ENCODE measurements at places on chromosomes 11 and 22.

DNA sequence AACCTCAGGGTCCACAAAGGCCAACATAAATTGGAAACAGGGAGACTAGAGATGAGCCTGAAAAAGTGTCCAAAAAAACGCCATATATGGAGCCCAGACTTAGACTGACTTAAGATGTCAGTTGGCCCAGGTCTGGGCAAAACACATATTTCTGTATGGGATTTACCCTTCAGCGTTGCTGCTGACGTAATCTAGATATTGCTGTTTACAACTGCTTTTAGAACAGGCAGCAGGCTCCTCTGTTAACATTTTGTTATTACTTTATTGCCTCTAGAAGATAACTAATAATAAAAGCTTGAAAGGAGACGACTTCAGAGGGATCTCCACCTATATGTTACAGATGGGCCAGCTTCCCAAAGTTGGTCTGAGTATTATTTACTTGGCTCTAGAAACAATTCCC, 8.7 kb downstream of the ME3 start:
- H3K4me3 ChIP-seq = no peak overlapping the region
- DNase-seq = no peak
- H3K4me1 ChIP-seq = no peaks in the 10 kb centered on the region
- peak overlapping the region; percentile 11 for H3K27ac ChIP-seq
- H3K36me3 ChIP-seq = no peaks in the 10 kb centered on the region
- H3K27me3 ChIP-seq = no peaks in the 10 kb centered on the region

DNA sequence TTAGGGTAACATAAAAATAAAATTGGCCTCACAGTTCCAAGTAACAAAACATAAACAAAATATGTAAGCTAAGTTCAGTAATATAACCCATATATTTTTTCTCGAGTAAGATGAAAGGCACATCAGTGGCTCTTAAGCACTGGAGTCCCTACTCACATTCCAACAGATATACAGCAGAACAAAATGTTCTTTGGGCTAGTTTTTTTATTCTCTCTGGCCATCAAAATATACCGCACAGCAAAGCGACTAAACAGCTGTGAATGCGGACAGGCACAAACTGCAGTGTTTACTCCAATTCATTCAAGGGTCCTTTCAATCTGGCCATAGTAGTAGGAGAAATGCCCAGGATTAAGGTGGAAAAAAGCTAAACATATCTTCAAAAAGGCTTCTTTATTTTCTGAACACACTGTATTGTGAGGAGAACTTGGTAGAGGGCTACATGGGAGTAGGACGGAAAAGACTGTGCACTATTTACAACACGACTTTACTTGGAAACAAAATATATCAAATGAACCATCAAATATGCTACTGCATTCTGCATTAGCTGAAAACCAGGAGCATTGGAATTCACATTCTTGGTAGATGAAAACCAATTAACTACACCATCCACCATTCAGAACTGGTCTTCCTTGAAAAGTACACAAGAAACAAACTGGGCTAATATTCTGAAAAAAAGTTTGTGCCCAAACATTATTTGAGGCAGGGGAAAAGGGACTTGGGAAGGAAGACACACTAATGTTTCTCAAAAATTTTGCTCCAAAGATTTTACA, 4.4 kb downstream of the CDON start:
- H3K27ac ChIP-seq = no peak overlapping the region
- no peak for DNase-seq
- no peak overlapping the region for H3K4me3 ChIP-seq
- H3K27me3 ChIP-seq = no peaks in the 10 kb centered on the region
- peaks cover 5% of the 10 kb centered on the region for H3K4me1 ChIP-seq

- H3K27ac ChIP-seq = no peak overlapping the region
- no peak for DNase-seq
- no peak overlapping the region for H3K4me3 ChIP-seq
- H3K4me1 ChIP-seq = peaks cover 4% of the 10 kb centered on the region
- H3K36me3 ChIP-seq = peaks cover 1% of the 10 kb centered on the region
Observed at GRCh38 chr11:9982127-9982795, 311.8 kb downstream of the SBF2 start.

DNA sequence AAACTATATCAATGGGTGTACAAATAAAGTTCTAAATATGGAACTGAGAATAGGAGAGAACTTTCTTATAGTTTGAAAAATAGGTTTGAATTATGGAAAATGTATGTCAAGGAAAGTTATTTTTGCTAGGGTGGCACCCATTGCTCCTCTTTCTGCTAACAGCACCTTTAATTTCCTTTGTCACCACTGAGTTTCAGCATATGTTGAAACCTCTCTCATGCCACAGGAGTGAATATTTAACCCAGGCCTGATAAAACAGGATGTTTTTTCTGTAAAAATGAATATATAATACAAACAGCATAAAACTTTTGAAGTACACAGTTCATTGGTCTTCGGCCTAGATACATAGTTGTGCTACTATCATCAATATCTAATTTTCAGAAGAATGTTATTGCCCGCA, 385.5 kb upstream of the ANO5 start:
- H3K36me3 ChIP-seq = no peaks in the 10 kb centered on the region
- H3K4me1 ChIP-seq = no peaks in the 10 kb centered on the region
- no peak overlapping the region for H3K27ac ChIP-seq
- no peaks in the 10 kb centered on the region for H3K27me3 ChIP-seq
- H3K4me3 ChIP-seq = no peak overlapping the region

DNA sequence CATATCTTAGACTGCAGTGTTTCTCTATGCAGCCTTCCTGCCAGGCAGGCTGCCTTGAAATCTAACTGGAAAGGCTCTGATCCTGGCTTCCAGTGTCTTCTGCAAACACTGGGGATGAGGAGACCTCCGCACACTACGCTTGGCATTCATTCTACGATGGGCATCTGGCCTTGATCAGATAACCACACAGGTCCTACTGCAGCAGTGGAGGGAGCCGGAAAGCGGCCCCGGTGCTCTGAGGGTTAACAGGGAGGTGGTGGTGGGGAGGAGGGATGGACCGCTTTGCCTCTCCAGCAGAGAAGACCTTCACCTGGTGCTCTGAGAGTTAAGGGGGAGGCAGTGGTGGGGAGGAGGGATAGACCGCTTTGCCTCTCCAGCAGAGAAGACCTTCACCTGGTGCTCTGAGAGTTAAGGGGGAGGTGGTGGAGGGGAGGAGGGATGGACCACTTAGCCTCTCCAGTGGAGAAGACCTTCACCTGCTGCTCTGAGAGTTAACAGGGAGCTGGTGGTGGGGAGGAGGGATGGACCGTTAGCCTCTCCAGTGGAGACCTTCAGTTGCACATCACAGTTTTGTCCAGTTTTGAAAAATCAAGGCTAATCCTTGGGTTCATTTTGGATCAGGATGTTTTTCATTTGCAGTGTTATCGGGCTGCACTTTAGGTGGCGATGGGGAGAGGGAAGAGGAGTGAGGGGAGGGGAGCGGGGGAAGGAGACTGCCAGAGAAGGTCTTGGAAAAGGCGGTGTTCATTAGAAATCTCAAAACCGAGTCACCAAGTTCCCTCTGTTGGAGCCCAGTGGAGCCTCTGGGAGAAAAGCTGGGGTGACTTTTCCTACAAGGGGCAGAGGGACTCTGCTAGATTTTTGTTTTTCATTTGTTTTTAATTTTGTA, 5.6 kb downstream of the GAL start:
- no peaks in the 10 kb centered on the region for H3K4me1 ChIP-seq
- no peak overlapping the region for H3K27ac ChIP-seq
- H3K36me3 ChIP-seq = no peaks in the 10 kb centered on the region

GRCh38 chr22:36087784-36088183, 59.2 kb upstream of the RBFOX2 start:
- no peaks in the 10 kb centered on the region for H3K27me3 ChIP-seq
- H3K4me3 ChIP-seq = no peak overlapping the region
- DNase-seq = no peak
- no peaks in the 10 kb centered on the region for H3K4me1 ChIP-seq
- H3K27ac ChIP-seq = no peak overlapping the region

- no peak for DNase-seq
- no peaks in the 10 kb centered on the region for H3K4me1 ChIP-seq
- H3K27me3 ChIP-seq = no peaks in the 10 kb centered on the region
- H3K27ac ChIP-seq = no peak overlapping the region
- no peak overlapping the region for H3K4me3 ChIP-seq
- no peaks in the 10 kb centered on the region for H3K36me3 ChIP-seq
Observed at GRCh38 chr11:28598531-28598930, 490.3 kb downstream of the METTL15 start.

GRCh38 chr11:64186492-64187165, 658 bp downstream of the STIP1 start:
- H3K4me1 ChIP-seq = peaks cover 5% of the 10 kb centered on the region
- H3K4me3 ChIP-seq = no peak overlapping the region
- peak overlapping the region; percentile 66 for H3K27ac ChIP-seq
- no peak for DNase-seq
- no peaks in the 10 kb centered on the region for H3K27me3 ChIP-seq
- H3K36me3 ChIP-seq = peaks cover 3% of the 10 kb centered on the region

DNA sequence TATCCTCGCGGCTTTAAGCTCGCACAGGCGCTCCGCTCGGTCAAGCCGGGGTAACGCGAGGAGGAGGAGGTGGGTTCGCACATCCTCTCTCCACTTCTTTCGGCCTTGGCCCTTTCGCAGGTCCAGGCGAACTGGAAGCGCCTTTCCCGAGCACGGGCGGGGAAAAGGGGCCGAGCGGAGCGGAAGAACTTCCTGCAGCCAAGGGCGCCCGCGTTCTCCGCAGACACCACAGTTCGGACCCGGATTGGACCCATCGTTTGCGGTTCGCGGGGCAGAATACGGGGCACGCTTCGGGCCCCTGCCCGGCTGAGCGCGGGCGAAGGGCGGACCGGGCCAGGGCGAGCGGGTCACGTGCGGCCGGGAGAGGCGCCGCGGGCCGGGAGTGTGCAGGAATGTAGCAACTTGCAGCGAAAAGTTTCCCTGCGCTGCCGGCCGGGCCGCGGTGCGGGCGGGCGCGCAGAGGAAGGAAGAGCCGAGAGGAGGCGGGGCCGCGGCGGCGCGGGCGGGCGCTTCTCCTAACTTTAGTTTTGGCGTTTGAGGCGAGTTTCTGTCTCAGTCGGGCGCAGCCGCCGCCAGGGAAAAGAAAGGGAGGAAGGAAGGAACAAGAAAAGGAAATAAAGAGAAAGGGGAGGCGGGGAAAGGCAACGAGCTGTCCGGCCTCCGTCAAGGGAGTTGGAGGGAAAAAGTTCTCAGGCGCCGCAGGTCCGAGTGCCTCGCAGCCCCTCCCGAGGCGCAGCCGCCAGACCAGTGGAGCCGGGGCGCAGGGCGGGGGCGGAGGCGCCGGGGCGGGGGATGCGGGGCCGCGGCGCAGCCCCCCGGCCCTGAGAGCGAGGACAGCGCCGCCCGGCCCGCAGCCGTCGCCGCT, at the start of gene YAP1:
YAP1 (plus strand) TSS at position 552 of the 865 bp plus-strand sequence. CDS start 402 bp downstream, outside the sequence.
- H3K4me1 ChIP-seq = no peaks in the 10 kb centered on the region
- no peaks in the 10 kb centered on the region for H3K36me3 ChIP-seq
- peak within 1 kb of the TSS; percentile 100 for H3K27ac ChIP-seq
- H3K27me3 ChIP-seq = no peaks in the 10 kb centered on the region

DNA sequence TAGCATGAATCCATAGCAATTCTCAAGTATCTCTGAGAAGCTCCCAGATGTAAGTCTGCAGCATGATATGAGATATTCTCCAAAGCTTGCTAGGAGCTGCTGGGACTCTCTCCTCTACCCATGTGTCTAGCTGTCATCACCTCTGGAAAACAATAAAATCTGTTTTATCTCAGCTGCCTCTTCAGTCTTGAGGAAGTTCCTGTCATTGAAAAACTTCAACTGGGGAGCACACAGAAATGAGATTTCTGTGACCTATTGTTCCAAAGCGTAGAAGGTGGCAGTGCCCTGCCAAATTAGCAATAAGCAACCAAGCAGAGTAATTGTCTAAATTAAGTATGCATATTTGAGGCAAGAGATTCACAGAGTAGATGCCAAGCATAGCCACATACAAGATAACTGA, 1380.6 kb upstream of the RAG2 start:
- no peaks in the 10 kb centered on the region for H3K27me3 ChIP-seq
- no peak overlapping the region for H3K27ac ChIP-seq
- no peaks in the 10 kb centered on the region for H3K36me3 ChIP-seq
- H3K4me3 ChIP-seq = no peak overlapping the region
- no peaks in the 10 kb centered on the region for H3K4me1 ChIP-seq

- DNase-seq = no peak
- no peaks in the 10 kb centered on the region for H3K36me3 ChIP-seq
- no peaks in the 10 kb centered on the region for H3K27me3 ChIP-seq
- peaks cover 3% of the 10 kb centered on the region for H3K4me1 ChIP-seq
- no peak within 1 kb of the TSS for H3K27ac ChIP-seq
- peak within 1 kb of the TSS; percentile 63 for H3K4me3 ChIP-seq
Observed at GRCh38 chr11:61752117-61752924, at the start of gene MYRF. Gene MYRF (plus strand): TSS chr11:61752636. CDS start chr11:61752745, 109 bp downstream.

DNA sequence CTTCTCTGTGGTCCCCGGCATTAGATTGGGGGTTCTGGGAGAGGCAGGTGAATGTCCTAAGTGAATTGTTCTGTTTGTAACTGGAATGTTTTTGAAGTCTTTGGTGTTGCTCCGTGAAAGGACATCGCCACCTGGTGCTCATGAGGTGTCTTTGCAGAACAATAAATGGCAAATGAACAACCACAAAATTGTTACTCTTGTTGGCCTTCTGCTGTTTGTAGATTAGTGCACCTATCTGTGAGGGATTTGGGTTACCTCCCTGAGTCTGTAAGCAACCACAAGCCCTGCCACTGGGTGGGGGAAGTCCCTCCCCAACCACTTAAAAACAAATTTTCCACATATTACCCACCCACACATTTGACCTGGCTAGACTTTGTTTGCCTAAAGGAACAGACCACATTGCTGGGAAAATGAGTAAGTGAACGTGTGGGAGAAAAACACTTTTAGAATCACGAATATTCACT, 4.7 kb downstream of the MPEG1 start:
- DNase-seq = no peak
- no peaks in the 10 kb centered on the region for H3K27me3 ChIP-seq
- H3K4me3 ChIP-seq = peak overlapping the region; percentile 13

DNA sequence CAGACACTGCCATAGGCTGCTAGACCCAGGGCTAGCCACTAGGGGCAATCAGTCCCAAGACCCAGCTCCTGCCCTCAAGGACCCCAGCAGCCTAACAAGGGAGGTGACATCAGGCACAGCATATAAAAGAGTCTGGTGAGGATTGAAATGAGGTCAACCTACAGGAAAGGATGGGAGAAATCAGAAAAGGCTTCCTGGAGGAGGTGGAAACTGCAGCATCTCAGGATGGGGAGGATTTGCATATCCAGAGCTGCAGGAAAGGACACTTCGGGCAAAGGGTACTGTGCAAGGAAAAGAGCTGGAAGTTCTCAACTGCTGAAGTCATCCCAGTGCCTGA, 2.9 kb upstream of the ARFGAP2 start:
- no peak overlapping the region for H3K27ac ChIP-seq
- no peak for DNase-seq
- H3K4me1 ChIP-seq = peaks cover 15% of the 10 kb centered on the region
- H3K27me3 ChIP-seq = no peaks in the 10 kb centered on the region
- no peak overlapping the region for H3K4me3 ChIP-seq

Measured in ascending aorta (tissue), 2 donors.